ENCODE measurements at places on chromosomes 1 and 21. TPM values are rescaled to one million over a fixed set of nuclear protein-coding genes. Genes with fewer than 3 reads are reported as not detected.

The RGS7 gene
- total RNA-seq: not detected

The CYYR1 gene
- total RNA-seq: 1.5 TPM

The ECM1 gene
- total RNA-seq: 0.60 TPM

- no peak for DNase-seq
Measured at GRCh38 chr1:246072456-246072955, 434.6 kb downstream of the SMYD3 start.

- no peak for DNase-seq
Measured at GRCh38 chr1:4986306-4986705, 331.9 kb downstream of the AJAP1 start.

GRCh38 chr21:33021667-33022066, 4.1 kb upstream of the OLIG2 start:
- no peak for DNase-seq

DNA sequence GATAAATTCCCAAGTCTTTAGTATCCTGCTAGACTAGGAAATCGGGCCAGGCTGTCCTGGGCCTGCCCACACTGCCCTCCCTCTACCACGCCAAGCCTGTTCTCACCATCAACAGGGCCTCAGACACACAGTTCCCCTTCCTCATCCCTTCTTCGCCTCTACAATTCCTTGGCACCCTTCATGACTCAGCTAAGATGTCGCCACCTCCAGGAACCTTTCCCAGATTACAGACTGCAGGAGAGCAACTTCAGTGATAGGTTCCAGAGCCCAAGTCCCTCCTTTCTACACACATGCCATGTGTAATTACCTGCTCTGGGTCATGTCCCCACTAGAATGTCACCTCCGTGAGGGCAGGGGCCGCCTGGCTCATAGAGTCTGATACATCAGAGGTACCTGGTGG, 3.3 kb downstream of the RIMS3 start:
- peak; percentile 23 for DNase-seq

GRCh38 chr1:96481409-96481808, 240.2 kb upstream of the PTBP2 start:
- no peak for DNase-seq

GRCh38 chr1:83929184-83929583, 69.7 kb downstream of the TTLL7 start:
- peak; percentile 16 for DNase-seq

DNA sequence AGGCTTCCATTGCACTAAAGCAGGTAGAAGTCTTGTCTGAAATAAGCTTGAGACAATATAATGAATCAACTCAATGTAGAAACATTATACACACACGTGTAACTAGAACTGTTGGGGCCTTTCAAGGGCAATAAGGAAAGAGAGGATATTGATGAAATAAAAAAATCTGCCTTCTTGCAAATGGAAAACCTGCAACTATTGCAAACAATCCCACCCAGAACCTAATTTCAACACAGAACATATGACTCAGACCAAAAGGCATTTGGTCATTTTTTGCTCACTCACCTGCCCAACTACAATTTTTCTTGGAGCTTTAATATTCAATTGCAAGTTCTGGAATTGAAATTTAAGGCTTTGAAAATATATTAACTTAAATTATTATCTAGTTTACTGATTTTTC, 900.1 kb downstream of the TTLL7 start:
- DNase-seq: peak; percentile 60
